Inflammatory macrophage (primary cell): ENCODE measurements at places on chromosomes 16 and 17.

DNA sequence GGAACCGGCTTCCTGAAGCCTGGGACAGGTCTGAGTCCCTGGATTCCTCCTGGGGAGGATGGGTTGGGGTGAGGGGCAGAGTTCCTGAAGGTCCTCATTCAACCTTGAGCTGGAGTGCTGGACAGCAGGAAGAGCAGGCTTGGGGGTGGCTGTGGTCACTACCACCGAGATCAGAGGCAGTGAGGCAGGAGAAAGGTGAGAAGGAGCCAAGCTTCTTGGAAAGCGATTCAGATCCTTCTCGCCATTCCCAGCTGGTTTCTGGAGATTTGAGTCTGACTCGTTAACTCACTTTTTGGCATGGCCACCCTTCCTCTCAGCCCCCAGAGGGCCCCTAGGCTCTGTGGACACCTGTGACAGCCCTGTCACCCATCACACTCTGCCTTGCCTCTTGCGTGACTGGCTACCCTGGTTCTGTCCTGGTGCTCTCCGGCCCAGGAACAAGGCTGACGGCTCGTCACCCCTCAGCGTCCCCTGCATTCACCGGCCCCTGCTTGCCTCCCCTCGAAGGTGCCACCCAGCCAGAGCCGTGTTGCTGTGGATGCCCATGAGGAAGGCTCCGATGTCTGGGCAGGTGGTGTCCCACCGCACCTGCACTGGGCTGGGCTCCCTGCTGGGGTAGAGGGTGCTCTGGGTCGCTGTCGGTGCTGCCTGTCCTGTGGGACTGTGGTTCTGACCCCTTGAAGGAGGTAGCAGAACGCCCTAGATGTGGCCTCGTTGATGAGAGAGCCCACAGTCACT is 9.7 kb upstream of the TIMP2 start:
- DNase-seq, result no peak

GRCh38 chr17:43573579-43574321 is 27.6 kb upstream of the ETV4 start:
- DNase-seq, result no peak

DNA sequence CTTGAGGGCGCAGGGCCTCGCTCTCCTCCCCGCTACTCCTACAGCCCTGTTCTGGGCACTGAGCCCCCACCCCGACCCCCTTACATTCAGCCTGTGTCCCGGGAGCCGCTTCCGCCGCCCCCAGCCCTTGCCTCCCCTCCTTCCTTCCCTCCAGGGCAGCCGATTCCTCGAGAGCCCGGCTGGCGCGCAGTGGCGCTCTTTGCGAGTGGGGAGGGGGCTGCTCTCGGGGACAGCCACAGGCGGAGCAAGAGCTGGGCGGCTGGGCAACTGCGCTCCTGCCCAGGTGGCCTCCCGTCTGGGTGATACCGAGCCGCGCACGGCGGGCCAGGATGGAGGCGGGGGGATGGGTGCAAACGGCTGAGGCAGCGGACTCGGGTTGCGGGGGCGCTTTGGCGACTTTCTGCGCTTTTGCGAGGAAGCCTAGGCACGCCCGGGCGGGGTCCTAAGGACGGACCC is 1.2 kb downstream of the MMP15 start:
- DNase-seq, result no peak

GRCh38 chr16:17082095-17082882 is 388.5 kb downstream of the XYLT1 start:
- DNase-seq, result no peak

DNA sequence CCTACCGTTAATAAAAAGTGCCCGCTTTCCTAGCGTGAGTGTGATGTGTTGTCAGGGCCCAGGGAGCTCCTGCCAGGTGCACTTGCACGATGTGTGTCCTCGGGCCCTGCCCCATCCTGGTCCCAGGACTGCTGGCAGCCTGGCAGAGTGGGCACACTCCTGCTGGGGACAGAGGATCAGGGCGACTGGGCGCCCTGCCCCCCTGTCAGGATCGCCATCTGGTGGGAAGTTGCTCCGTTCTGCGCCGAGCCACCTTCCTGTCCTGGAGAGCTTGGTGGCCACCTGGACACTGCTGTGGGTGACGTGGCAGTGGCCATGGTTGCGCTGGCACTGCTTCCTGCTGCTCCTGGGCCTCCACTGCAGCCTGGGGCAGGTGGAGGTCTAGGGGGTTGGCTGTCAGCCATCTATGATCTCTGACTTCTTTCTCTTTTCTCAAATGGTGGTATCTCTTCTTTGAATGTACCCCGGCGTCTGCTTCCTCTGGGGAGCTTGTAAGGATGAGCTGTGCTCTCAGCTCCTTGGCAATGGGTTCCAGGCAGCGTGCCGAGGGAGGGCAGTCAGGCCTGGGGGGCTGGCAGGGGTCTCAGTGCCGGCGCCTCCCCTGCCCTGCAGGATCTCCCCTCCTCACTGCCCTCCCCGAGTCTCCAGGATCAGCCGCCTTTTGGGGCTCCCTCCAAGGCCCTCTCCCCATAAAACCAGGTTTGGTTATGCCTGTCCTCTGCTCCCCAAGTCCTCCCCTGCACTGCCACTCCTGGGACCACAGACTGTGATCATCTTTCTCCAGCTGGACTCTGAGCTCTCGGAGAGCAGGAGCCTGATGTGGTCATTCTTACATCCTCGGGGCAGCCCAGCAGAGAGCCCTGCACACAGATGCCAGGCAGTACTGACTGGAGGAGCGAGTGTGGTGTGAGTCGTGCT is 76.9 kb downstream of the AMFR start:
- DNase-seq, result no peak

- DNase-seq, result no peak
Measured at GRCh38 chr17:1967213-1967612, 57.9 kb downstream of the RTN4RL1 start.

GRCh38 chr17:46986366-46986765 is 7.3 kb upstream of the RPRML start:
- no peak for DNase-seq

- no peak for DNase-seq
Measured at GRCh38 chr16:85642762-85643358, 29.7 kb downstream of the GSE1 start.

- no peak for DNase-seq
Measured at GRCh38 chr16:77677129-77677528, 45.2 kb upstream of the NUDT7 start.

DNA sequence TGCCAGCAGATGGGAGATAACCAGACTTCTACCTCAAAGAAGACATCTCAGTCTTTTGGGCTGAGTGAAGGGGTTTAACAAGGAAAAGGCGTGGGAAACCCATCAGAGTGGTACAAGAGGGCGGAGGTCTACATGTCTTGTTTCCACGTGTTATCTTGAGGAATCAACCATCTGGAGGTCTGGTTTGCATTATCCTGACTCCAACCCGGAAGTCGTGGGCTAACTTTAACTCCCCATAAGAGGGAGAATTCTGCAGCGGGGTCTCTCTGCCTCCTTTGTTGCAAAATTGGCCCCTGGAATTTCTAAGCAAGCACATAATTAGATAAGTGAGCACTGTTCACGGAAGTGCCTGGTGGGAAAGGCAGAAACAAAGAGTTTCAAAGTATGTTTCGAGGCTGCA is 398.7 kb upstream of the C16orf82 start:
- DNase-seq, result no peak

GRCh38 chr16:70770626-70771552 is 30.1 kb downstream of the VAC14 start:
- peak; percentile 14 for DNase-seq

- no peak for DNase-seq
Measured at GRCh38 chr16:69108905-69109252, 3.4 kb downstream of the HAS3 start.
